Naive thymus-derived CD8-positive, alpha-beta T cell (primary cell): ENCODE measurements at places on chromosomes 4 and X.

DNA sequence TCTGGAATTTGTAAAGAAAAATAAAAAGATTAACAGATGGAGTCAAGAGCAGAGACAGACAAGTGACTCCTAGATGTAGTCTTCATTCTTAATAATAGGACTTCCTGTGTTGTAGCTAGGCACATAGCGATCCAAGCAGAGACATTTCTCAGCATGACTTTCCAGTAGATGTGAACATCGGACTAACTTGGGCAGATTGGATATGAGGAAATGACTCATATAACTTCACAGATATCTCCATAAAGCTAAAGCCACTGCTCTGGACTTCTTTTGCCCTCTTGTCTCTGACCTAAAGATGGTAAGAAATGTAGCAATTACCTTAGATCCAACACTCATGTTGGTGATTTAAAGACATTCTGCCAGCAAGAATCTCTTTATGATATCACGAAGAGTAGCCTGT is 131.7 kb downstream of the EPHA5 start:
- DNase-seq: no peak

- DNase-seq: no peak
Observed at GRCh38 chrX:45824471-45824870, 623.8 kb upstream of the DIPK2B start.

- no peak for DNase-seq
Observed at GRCh38 chr4:56691425-56691824, 10.3 kb upstream of the HOPX start.

GRCh38 chrX:76076124-76076523 is 96.7 kb upstream of the PBDC1 start:
- DNase-seq: no peak

GRCh38 chr4:74117024-74117534 is 18.1 kb upstream of the CXCL2 start:
- no peak for DNase-seq

DNA sequence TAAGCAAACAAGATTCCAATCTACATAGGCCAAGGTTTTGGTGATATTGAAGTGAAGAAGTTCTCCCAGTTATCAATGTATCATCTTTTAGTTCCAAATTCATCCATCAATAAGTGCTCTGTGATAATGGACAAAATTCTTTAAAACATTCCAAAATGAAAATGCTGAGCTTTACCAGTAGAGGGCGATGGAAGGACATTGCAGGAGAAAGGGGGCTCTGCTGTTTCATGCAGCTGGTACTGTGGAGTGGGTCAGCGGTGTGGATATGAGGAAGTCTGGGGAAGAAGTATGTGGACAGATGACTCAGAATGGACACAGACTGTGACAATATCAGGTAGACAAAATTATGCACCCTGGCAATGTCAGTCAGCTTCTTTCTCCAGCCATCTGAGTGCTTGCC is 46.6 kb upstream of the HS6ST2 start:
- DNase-seq: no peak

- no peak for DNase-seq
Observed at GRCh38 chr4:152328582-152328981, 207.3 kb downstream of the FBXW7 start.

GRCh38 chr4:187929024-187929423 is 66.5 kb upstream of the ZFP42 start:
- DNase-seq: no peak

DNA sequence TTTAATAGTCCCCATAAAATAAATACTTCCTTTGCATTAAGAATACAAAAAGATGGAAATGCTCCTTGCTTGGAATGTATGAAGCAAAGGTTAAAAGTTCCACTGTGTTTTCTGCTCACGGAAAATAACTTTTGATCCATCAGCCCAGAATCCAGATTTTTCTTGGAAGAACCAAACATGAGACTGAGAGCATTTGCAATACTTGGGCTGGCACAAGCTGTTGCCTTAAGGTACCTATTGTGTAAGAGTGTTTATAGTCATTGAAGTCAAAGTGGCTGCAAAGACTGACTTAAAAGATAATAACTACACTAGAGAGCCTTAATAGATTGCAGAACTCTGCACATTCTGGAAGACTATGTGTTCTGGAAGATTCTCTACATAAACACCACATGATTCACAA is 281.4 kb downstream of the RAB28 start:
- no peak for DNase-seq

DNA sequence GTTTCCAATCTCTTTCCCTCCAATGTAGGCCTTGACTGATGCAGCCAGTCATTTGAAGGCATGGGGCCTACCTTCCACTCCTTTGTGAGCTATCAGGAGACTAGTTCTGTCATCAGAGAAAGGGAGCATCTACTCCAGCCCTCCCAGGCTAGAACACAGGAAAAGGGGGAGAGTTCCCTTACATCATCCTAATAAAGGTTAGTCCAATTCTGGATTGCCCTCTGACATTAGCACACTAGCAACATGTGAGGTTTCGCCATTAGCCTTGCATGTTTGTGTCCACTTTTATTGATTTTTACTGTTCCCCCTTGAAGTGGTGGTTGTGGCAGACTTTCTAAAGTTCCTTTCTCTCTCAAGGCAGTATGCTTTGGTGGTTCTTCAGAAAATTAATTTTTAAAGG is 67.3 kb downstream of the ZFX start:
- DNase-seq: no peak

DNA sequence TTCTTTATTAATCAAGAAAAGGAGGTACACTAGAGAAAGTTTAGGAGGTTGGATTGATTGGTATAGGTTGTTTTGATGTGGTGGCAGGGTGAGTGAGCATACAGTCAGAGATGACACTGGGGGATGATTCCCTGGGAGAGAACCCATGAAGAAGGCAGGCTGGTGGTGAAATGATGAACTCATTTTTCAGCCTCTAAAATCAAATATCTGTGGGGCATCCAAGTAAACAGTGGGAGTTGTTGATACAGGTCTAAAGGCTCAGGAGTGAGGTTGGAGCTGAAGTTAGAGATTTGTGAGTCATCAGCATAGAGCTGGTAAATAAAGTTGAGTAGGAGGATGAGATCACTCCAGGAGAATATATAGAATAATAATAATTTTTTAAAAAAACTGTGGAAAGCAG is 10.0 kb upstream of the AP1S2 start:
- DNase-seq: no peak

DNA sequence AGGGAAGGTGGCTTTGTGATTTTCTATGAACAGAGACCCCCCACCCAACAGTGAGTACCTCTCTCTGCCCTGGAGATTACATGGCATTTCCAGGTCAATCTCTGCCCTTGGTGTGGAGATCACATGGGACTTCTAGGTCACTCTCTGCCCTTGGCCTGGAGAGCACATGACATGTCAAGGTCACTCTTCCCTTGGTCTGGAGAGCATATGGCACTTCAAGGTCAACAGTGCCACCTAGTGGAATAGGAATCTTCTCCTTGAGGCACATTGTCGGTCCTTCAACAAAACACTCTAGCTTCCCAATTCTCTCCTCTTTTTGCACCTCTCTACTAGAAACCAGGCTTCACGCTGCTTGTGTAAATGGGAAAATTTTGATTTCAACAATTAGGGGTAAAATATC is 66.2 kb upstream of the TACR3 start:
- DNase-seq: no peak

DNA sequence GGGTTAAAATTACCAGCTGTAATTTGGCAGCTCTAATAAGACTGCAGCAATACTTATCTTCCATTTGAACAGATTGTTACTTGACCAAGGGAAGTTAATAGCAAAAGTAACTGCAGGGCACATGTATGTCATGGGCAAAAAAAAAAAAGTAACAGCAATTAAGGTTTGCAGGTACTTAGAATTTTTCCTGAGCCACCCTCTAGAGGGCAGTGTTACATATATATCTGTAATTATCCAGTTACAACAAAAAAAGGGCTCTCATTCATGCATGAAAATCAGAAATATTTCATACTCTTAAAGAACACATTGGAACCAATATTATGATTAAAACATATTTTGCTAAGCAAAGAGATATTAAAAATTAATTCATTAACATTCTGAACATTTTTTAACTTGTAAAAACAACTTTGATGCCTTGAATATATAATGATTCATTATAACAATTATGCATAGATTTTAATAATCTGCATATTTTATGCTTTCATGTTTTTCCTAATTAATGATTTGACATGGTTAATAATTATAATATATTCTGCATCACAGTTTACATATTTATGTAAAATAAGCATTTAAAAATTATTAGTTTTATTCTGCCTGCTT is 25.1 kb downstream of the XIAP start:
- DNase-seq: peak; percentile 2

- DNase-seq: no peak
Observed at GRCh38 chr4:7816771-7817170, 122.9 kb downstream of the AFAP1 start.

DNA sequence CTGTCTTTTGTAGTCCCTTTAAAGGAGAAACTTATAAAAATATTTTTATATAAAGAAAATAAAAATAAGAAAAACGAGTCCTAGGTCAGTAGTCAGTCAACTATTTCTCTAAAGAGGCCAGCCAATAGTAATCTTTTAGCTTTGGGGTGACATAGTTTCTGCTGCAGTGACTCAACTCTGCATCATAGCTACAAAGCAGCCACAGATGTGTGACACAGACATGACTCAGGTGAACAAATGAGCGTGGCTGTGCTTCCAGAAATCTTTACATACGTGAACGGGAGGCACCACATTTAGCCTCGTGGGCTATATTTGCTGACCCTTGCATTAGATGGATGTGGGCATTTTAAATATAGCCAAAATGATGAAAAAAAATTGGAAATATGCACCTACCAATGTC is 1862.5 kb upstream of the TENM3 start:
- no peak for DNase-seq

DNA sequence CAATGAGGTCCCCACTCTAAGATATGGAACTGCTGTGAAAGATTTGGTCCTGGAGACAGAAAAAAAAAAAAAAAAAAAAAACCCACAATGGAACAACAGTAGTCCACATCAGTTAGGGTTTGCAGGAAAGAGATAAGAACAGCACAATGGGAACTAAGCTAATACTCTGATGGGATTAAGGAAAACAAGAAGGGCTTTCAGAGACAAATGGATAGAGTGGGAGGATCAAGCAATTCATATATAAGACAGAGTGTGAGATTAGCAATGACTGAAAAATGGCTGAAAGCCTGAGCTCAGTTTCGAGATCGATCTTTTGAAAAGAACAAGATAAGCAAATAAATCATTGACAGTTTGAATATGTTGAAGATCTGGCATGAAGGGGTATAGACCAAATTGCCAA is 188.4 kb upstream of the TRPC5 start:
- no peak for DNase-seq

- DNase-seq: no peak
Observed at GRCh38 chr4:26953770-26954423, 93.3 kb downstream of the STIM2 start.

DNA sequence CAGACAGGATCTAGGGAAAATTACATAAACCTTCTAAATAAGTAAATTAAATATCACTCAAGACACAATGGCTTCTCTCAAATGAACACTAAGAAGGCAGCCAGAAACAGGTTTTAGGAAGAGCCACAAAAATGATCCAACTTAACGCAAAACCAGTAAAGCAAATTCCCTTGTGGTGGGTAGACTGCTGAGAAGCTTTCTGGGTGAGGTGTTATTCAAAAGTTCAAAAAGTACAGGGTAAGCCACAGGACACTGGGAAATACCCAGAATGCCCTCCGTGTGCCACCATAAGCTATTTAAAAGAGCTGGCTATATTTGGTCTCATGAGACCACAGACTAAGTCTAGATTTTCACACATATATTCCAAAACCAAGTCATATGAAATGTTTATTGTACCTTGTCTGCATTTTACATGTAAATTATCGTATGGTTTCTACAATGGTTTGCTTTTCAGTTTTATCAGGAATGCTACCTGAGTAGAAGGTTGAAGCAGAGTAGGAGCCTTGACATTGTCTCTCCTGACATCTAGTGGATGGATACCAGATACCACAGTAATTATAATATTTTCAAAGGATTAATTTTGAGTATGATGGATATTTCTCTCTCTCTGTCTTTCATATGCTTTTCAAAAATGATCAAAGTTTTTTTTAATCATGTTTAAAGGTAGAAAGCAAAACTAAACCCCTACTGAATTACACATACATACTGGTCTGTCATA is 109.3 kb upstream of the KLHL13 start:
- DNase-seq: peak; percentile 3

DNA sequence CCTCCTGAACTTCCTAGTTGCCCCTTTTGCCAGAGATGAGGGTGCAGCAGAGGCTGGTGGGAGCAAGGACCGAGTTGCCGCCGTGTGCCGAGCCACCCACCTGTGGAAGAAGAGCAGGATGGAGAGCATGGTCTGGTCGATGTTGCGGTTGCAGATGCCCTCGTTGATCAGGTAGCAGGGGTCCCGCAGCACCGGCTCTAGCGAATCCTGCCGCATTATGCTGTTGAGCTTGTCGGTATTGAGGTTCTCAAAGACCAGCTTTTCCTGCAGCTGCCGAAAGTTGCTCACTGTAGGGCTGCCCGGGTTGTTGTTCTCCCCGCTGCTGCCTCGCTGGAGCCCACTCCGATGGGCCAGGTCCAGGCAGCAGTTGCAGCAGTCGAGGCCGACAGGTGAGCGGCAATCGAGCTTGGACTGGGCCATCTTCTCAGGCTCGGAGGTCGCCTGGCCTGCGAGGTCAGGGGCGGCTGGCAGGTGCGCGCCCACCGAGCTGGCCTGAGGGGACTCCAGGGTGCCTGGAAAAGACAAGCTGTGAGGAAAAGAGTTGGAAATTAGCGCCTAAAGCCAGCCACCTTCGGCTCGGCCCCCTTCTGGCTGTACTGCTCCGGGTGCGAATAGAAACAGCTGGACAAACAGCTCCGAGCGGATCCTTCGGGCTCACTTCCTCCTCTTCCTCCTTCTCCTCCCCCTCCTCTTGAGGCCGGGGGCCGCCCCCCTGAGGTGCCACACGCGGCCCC is 420 bp downstream of the TSC22D3 start:
- DNase-seq: no peak

DNA sequence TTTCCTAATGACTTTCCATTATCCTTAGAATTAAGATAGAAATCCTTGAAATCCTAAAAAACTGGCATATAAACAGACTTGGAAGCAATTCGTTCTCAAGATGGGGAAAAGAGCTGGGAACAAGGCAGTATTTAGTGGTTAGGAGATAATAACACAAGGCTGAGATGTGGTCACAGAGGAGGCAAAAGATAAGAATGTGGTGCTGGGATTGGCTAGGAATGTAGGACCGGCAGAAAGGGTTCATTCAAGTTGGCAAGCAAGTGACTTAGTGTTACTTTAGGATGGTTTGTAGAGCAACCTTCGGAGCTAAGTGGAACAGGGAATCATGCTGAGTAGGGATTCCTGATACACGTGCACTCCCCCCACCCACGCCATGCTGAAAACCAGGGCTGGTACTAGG is 121.9 kb upstream of the RPS6KA3 start:
- DNase-seq: no peak

DNA sequence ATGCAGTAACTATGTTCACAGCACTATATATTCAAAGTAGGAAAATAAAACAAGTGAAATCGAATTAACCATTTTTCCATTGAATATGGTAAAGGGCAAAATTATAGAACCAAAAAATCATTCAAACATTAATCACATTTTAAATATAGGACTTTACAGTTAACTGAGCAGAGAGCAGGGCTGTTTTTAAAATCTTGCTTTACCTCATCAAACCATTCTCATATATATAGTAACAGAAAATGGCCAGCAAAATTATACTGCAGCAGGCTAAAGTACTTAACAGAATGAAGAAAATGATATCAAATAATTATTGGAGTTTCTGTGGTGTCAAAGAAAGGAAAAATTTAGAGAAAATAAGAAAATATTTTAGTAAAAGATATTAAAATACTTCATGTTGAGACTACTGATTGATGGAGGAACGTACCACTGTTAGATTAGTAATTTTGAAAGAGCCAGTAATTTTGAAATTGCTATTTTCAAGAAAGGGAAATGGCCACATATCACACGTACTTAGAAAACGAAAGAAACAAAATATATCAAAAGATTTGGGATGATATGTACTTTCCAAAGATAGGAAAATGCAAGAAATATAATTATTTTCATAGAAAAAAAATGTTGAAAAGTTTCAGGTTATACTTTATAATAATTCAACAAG is 813.7 kb downstream of the DMD start:
- DNase-seq: no peak
